Mesenteric fat pad (tissue), 1 donor: ENCODE measurements at places on chromosomes 16 and 17. TPM values are rescaled to one million over a fixed set of nuclear protein-coding genes. Genes with fewer than 3 reads are reported as not detected.

DNA sequence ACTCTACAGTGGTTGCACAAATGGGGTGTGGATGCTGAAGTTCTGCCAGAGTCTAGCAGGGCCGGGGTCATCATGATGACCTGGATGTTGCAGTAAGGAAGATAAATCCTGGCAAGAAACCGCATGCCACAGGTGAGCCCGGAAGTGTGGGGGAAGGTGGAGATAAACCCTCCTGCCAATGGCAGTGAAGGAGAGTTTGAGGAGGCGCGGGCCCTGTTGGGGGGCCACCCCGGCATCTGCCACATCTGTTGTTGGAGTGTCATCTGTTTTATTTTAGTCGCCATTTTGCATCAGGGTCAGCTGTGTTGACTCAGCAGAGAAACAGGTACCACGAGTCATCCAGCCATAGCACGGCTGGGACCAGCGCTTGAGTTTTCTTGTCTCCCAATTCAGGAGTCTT lies 173.8 kb upstream of the CHMP6 start:
- peak; percentile 80 for DNase-seq

- DNase-seq, result no peak
Measured at GRCh38 chr17:57762452-57763395, 17.6 kb upstream of the CCDC182 start.

GRCh38 chr16:56373003-56373402 lies 52.3 kb downstream of the AMFR start:
- no peak for DNase-seq

- DNase-seq, result no peak
Measured at GRCh38 chr16:84144209-84144858, 643 bp downstream of the HSDL1 start.

The TMEM98 gene
- total RNA-seq, result 19.2 TPM

The RAMP2 gene
- total RNA-seq, result 58.2 TPM

The GRIN2A gene
- 0.74 TPM for total RNA-seq
